RWPE1 (cell line): ENCODE measurements at places on chromosomes 11 and 22.

GRCh38 chr11:65215441-65216076 is 33.8 kb downstream of the CAPN1 start:
- DNase-seq, result no peak

GRCh38 chr11:45267052-45267451 is 19.1 kb downstream of the SYT13 start:
- DNase-seq, result no peak

GRCh38 chr22:45698094-45698493 is 26.5 kb downstream of the ATXN10 start:
- DNase-seq, result no peak

- DNase-seq, result no peak
Measured at GRCh38 chr11:32145282-32145681, 54.4 kb downstream of the RCN1 start.

DNA sequence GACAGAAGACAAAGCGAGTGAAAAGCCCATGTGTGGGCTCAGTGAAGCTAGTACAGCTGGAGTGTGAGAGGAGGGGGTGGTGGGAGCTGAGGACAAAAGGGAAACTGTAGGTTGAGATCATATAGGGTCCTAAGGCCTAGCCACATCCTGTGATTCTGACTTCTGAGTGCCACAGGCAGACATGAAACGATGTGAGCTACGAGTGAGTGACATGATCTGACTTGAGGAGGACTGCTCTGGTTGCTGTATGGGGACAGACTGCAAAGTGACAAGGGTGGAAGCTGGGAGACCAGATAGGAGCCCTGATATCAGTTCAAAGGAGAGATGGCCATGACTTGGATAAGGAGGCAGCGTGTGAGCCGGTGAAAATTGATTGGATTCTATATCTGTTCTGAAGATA is 85.4 kb downstream of the MICAL2 start:
- no peak for DNase-seq

GRCh38 chr11:45385423-45385822 is 99.3 kb upstream of the SYT13 start:
- no peak for DNase-seq

DNA sequence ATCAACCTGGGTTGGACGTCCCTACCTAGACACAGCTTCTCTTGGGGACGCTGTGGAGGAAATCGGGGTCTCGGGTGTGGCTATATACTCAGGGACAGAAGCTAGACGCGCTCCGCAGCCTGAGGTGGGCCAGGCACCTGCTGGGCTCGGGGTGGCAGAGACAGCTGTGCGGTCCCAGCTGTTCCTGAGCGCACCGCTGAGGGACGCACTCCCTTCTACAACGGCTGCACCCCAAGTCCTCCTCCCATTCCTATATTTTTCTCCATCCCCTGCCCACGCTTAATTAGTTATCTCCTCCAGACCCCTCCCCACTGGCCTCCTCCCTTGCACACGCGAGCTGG is 188 bp upstream of the MTNR1B start:
- DNase-seq, result no peak

- peak; percentile 72 for DNase-seq
Measured at GRCh38 chr11:111059726-111060125, 185.8 kb upstream of the POU2AF2 start.

DNA sequence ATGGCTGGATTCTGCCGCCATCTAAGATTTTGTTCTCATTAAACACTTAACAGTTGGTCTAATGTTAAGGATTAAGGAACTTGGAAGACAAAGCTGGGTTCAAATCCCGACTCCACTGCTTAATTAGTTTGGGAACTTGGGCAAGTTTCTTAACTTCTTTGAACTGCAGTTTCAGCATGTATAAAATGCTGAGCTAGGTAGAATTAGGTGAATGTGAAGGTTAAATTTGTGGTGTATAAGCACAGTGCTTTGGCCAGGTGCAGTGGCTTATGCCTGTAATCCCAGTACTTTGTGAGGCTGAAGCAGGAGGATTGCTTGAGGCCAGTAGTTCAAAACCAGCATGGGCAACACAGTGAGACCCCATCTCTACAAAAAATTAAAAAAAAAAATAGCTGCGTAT is 160.7 kb upstream of the RASSF10 start:
- DNase-seq, result no peak

DNA sequence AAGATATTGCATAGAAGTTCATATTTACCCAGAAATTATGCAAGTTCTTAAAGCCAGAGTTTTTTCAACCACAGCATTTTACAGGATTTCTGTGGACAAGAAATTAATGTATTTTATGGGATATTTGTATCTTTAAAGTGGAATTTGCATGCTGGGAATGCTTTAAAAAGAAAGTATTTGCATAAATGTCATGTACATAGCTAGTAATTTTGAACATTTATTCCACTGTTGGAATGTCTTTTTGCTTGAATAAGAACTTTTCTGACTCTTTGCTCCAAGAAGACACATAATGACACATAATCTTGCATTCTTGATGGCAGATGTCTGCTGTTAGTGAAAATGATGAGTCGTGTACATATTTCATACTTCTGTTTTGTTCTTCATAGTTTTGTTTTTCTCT is 66.6 kb downstream of the ATXN10 start:
- DNase-seq, result no peak

DNA sequence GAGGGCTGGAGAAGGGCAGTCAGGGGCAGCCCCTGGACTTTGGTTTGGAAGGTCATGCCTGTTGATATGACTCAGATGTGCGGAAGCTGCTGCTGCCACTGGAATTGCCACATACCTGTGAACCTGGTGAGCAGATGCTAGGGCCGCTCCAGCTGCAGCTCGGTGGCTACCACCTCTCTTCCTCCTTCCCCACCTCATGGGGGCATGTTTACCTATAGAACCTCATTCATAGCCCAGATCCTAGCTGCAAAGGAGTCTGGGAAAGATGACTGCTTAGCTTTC is 17.5 kb upstream of the TSPAN18 start:
- no peak for DNase-seq

DNA sequence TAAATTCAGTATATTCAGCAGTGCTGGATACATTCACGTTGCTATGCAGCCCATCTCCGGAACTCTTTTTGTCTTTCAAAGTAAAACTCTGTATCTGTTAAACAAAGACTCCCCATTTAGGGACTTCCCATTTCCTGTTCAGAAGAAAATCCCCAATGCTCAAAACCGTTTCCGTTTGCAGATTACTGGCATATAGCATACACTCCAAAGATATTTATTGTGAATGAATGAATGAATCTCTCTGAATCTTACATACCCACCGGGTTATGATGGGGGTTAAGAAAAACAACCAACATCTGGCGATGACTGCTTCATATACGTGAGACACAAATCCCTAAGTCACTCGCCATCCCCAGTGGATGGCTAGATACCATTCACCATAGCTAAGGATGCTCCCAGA is 1.6 kb downstream of the THY1 start:
- DNase-seq, result no peak

DNA sequence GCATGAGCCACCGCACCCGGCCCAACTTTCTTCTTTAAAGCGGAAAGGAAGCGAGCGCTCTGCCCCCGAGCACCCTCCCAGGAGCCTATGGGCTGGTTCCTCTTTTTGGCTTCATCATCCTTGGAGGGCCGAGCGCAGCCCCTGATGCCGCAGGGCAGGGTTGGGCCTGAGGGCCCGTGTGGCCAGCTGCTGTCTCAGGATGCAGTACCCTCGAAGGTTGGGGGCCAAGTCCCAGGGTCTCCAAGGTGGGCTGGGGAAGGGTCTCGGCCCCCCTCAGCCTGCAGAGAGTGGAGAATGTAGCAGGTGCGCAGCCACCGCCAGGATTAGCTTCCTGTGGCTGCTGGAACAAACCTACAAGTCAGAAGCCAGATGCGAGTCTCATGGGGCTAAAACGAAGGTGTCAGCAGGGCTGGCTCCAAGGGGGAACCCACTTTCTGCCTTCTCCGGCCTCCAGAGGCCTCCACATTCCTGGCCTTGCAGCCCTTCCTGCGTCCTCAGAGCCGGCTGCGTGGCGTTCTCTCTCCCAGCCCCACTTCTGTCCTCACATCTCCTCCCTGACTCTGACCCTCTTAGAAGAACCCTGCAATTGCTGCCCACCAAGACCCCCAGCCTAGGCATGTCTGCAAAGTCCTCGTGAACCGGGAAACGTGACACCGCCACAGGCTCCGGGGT is 2.9 kb downstream of the PANX2 start:
- DNase-seq, result no peak

DNA sequence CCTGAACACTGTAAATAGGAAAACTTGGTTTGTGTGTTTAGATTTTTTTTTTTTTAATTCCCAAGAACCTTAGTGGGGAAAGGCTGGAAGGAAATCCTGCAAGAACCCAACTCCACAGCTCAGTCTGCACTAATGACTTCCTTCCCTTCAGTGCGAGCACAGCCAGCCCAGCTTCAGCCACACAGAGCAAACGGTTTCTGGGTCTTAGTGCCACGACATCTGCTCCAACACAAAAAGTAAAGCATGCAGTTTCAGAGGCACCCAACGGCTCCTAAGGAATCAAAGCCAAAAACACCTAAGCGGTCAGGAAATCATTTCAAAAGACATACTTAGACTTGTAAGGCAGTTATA is 236.1 kb downstream of the TTC28 start:
- DNase-seq, result peak; percentile 41

- no peak for DNase-seq
Measured at GRCh38 chr11:84319863-84320262, 1033.7 kb upstream of the CCDC90B start.

DNA sequence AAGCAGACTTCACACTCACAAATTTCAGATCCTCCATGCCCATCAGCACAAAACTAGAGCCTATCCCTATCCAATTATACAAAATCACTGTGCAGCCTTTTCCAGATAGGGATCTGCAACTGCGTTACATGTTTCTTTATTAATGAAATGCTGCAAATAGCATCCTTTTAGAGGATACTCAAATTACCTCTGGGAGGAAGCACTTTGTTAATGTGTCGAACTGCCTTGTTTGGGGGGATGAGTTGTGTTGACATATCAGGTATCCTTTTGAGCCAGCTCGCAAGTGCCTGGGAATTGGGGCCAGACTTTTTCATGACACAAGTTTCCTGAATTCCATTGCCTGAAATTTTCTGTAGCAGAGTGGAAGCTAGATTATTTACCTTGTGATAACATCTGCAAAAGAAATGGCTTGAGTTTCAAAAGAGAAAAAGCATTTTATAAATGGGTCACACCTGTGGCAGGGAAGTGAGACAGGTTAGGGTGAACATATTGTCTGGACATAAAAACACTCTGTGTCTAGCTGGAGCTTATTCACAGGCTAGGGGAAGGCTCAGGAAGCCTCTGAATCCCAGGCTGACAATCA is 299.1 kb upstream of the MTNR1B start:
- DNase-seq, result no peak
